Gastrocnemius medialis (tissue), 4 donors: ENCODE measurements at places on chromosomes 5 and 9.

DNA sequence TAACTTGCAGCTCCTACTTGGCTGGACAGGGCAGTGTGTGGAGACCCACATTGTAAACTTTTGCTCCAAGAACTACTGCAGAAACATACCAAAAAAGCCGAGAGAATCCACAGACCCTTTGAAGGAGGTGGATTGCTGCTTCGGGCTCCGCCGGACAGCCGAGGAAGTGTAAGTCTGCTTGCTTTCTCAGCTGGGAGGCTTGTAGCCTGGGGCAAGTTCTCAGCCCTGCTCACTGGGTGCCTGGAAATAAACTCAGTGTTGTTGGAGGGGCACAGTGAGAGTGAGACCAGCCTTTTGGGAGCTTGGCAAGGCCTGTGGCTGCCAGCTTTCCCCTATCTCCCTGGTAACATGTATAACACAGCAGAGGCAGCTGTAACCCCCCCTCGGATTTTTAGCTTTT lies 215.6 kb downstream of the SYK start:
- no peak for DNase-seq

DNA sequence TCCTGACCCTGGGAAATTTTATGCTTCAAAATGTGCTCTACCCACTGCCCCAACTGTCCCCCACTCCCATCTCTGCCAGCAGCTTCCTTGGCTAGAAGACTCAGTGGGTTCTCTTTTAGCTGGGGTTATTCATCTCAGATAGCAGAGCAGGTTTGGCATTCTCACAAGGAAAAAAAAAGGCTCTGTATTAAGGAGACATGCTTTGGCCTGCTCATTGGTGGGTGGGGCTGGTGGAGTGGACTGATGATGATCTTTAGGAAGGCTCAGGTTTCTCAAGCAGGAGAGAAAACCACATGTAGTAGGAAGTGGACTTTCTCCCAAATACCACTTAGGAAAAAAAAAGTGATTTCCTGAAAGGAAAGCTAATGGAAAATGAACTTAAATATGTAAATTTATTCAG lies 279.2 kb upstream of the ZNF462 start:
- DNase-seq: no peak

DNA sequence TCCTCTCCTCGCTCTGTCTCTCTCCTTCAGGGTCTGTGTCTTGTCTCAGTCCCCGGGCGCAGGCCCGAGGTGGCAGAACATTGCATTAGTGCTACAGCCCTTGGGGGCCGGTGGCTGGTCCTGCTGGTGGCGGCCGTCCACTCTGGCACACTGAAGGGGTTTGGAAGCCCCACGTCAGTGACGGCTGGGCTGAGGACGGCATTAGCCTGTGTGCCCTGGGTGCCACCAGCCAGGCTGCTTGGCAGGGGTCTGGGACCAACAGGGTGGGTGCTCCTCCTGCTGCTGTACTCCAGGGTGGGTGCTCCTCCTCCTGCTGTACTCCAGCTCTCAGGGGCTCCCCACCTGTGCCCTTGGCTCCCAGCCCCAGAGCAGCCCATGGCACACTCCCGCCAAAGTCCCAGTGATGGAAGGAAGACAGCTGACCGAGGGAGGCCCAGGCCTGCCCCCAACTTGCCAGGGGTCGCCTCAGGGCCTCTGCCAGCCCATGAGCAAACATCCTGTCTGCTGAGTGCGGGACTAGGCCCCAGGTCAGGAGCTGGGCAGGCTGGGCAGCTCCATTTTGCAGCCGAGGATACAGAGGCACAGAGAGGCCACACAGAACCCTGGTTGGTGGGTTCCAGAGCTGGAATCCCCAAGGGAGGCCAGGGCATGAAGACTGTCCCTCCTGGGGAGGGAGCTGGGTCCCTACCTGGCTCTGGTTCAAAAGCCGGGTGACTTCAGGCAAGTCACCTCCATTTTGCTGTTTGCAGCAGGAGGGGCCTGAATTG lies 27.3 kb downstream of the SARDH start:
- DNase-seq: peak; percentile 7

DNA sequence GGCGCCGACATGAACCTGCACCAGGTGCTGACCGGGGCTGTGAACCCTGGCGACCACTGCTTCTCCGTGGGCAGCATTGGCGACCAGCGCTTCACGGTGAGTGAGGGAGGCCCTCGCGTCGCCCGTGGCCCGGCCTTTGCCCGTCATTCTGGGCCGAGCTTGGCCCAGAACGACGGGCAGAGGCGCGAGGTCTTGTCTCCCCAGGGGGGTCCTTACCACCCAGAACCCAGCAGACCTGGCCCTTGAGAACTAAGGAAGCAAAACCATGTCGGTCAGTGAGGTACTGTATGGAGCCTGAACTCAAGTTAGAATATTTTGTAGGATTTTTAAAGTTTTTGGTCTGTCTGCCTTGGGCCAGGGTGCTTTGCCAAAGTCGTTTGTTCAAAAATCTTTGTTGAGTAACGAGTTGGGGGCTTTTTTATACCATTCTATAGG lies 691 bp downstream of the DMXL1 start:
- no peak for DNase-seq

GRCh38 chr9:36401164-36401740 lies 1.2 kb upstream of the RNF38 start:
- peak; percentile 49 for DNase-seq

- DNase-seq: no peak
These were observed 89.0 kb upstream of the ARAP3 start for GRCh38 chr5:141771031-141771430.

GRCh38 chr5:139126711-139127111 lies 71.5 kb downstream of the SIL1 start:
- DNase-seq: no peak

GRCh38 chr9:129930743-129931142 lies 95.5 kb downstream of the USP20 start:
- DNase-seq: no peak

DNA sequence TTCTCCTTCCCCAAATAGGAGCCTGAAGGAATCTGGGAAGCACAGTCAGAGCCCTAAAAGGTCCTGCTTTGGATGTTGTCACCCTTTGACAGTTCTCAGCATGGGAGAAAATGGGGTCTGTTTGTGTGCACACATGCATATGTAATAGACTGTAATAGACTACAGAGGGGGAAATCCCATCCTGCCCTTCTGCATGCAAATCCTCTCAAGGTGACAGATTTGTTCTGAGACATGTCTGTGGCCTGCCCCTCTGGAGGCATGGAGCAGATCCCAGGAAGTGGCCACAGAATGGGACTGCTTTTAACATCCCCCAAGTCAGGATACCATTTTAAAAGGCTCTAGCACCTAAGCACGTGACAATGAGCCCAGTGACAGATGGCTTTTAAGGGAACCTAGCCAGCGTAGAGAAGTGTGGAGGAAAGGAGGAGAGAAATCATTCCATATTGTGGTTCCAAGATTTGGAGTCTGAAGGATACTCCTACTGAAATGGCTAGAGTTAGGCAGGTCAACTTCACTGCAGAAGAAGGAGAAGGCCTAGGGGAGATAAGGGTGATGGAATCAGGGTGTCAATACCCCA lies 483.5 kb downstream of the SPOCK1 start:
- DNase-seq: no peak

- DNase-seq: no peak
These were observed 103.2 kb upstream of the TARS1 start for GRCh38 chr5:33337637-33337992.

GRCh38 chr5:179251276-179251969 lies 93.8 kb downstream of the ADAMTS2 start:
- DNase-seq: peak; percentile 2

- DNase-seq: no peak
These were observed 717.7 kb downstream of the BRINP1 start for GRCh38 chr9:118651511-118651910.

DNA sequence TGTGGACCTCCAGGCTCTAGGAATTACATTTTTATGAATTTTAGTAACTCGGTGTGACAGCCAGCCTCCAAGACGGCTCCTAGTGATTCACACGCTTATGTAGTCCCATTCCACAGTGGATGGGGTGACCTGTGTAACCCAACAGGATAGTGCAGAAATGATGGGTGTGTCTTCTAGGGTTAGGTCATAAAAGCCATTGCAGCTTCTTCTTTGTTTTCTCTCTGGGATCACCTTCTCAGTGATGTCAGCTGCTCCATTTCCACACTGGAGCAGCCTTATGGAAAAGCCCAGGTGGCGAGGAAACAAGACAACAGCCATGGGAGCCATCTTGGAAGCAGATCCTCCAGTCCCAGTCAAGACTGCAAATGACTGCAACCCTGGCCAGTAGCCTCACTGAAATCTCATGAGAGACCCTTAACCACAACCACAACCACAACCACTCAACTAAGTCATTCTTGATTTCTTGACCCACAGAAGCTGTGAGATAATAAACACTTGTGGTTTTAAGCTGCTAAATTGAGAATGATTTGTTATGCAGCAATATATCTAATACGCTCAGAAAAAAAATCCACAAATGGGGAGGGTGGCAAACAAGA lies 5.1 kb upstream of the GNPDA1 start:
- no peak for DNase-seq

GRCh38 chr9:136844761-136845464 lies 2.6 kb downstream of the AJM1 start:
- no peak for DNase-seq

DNA sequence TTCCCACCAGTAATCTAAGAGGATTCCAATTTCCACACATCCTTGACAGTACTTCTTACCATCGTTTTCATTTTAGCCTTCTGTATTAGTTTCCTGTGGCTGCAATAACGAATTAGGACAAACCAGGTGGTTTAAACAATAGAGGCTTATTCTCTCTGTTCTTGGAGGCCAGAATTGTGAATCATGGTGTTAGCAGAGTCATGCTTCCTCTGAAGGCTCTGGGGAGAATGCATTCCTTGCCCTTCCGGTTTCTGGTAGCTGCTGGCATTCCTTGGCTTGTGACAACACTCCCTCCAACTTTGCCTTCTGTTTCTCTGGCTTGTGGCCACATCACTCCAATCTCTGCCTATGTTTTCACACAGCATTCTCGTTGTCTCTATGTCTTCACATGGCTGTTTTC lies 23.5 kb downstream of the RIGI start:
- no peak for DNase-seq

DNA sequence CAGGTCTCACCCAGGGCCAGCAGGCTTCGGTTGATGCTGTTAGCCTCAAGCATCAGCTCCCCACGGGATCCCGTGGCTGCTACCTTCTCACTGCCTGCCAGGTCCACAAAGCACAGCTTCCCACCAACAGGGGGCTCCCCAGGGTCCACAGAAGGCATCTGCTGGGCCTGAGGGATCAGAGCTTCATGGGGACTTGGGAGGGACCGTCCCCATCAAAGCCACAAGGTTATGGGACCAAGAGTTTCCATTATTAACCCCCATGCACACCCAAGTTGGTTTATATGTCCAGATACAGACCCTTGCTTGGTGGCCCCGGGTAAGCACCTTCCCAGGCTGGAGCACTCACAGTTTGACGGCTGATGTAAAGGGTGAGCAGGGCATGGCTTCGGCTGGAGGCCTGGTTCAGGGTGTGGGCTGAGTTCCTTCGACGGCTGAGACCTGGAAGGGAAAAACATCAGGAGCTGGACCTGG lies 3.0 kb downstream of the KIF12 start:
- DNase-seq: no peak

GRCh38 chr9:121156263-121156731 lies 45.4 kb downstream of the RAB14 start:
- DNase-seq: no peak

DNA sequence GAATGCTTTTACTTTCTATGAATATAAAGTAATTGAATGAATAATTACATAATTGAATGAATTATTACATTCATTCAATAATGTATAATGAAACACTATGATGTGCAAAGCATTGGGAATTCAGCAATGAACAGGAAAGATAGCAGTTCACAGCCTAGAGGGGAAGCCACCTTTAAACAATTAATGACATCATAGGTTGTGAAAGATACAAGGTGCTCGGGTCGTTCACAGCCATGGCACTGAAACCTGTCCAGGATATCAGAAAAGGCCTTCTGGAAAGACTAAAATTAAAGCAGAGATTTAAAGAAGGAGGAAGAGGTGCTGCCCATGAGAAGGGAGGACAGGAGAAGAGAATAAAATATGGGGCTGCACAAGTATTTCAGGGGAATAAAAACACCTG lies 171.4 kb upstream of the KLF4 start:
- DNase-seq: no peak

GRCh38 chr5:112293587-112293986 lies 125.5 kb downstream of the EPB41L4A start:
- DNase-seq: no peak

DNA sequence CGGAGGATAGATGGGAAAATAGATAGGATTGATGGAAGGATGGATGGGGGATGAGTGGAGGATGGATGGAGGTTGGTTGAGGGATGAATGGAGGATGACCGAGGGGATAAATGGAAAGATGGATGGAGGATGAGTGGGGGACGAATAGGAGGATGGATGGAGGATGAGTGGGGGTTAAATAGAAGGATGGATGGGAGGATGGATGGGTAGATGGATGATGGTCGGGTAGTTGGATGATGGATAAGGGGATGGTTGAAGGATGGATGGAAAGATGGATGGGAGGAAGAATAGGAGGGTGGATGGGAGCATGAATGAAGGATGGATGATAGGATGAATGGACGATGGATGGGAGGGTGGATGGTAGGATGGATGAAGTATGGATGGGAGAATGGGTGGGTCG lies 219.3 kb upstream of the IER5L start:
- no peak for DNase-seq

DNA sequence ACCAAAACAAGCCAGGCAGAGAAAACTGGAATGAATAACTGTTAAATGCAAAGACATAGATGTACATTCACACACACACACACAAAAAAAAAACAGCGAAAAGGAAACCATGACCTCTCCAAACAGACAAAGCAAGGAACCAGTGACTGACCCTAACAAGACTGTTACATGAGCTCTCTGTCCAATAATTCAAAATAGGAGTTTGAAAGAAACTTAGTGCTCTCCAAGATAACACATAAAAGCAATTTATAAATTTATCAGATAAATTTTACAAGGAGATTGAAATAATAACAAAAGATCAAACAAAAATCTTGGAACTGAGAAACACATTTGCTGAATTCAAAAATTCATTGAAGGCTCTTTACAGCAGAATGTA lies 423.5 kb upstream of the RGMB start:
- DNase-seq: no peak

- no peak for DNase-seq
These were observed 107.1 kb downstream of the PALM2AKAP2 start for GRCh38 chr9:109887079-109887478.

- no peak for DNase-seq
These were observed 739.2 kb downstream of the BRINP1 start for GRCh38 chr9:118630079-118630478.
